ENCODE measurements at places on chromosomes 5 and 9. TPM values are rescaled to one million over a fixed set of nuclear protein-coding genes. Genes with fewer than 3 reads are reported as not detected.
A peak's percentile ranks its signal among the peaks of the same experiment; 100 is the strongest.

GRCh38 chr5:139335811-139336210 is 5.8 kb upstream of the PAIP2 start:
- no peaks in the 10 kb centered on the region for H3K27me3 ChIP-seq
- no peak for DNase-seq
- H3K27ac ChIP-seq = peak overlapping the region; percentile 27
- H3K36me3 ChIP-seq = peaks cover 5% of the 10 kb centered on the region

- no peak overlapping the region for H3K4me3 ChIP-seq
- peak overlapping the region; percentile 81 for H3K27ac ChIP-seq
- H3K27me3 ChIP-seq = no peaks in the 10 kb centered on the region
- H3K4me1 ChIP-seq = peaks cover 65% of the 10 kb centered on the region
- no peaks in the 10 kb centered on the region for H3K36me3 ChIP-seq
Measured at GRCh38 chr9:121888438-121888775, 204.7 kb downstream of the TTLL11 start.

CTNNA1 gene
- 393 TPM for total RNA-seq

OR1L1 gene
- total RNA-seq = not detected

EFNA5 gene
- 34.8 TPM for total RNA-seq

All from chondrocyte (in vitro differentiated cells).